ENCODE measurements at places on chromosomes 1 and 21.

- DNase-seq, result no peak
Measured at GRCh38 chr1:110233861-110234260, 23.7 kb downstream of the KCNC4 start.

DNA sequence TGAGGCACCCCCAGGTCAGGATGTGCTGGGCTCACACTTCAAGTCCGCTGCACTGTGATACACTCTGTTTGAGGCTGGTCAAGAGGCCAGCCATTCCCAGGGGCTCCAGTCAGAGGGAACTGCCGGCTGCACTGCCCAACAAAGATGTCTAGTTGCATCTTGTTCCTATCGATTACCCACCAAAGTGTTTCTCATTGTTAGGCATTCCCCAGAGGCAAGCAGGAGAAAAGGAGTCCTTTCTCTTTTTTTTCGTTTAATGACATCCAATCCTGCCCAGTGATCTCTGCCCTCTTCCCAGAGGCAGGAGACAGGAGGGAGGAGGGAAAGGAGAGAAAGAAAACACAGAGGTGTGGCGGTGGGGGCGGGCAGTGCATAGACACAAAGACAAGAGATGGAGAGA is 150.4 kb downstream of the OMA1 start:
- DNase-seq, result no peak

DNA sequence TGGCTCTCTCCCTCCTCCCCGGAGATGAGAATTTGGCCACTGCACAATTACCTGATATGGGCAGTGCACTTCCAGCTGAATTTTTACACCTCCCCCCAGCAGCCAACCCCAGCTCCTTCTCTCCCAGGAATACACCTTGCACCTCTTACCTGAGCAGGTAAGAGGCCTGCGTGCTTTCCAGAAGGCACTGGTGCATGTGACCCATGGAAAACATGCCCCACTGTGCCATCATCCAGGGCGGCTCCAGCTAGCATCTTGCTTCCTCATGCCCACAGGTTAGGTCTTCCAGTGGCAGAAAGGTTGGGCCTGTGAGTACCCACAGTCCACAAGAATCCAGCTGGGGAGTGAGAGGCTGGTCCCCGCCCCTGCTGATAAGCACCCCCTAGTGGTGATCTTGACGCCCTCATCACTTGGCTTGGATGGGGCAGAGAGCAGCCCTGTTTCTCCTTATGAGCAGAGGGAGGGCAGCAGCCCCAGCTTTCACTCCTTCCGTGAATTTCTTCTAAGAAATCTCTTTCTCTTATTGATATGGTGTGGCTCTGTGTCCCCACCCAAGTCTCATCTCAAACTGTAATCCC is 57.8 kb downstream of the EDARADD start:
- peak; percentile 28 for DNase-seq

DNA sequence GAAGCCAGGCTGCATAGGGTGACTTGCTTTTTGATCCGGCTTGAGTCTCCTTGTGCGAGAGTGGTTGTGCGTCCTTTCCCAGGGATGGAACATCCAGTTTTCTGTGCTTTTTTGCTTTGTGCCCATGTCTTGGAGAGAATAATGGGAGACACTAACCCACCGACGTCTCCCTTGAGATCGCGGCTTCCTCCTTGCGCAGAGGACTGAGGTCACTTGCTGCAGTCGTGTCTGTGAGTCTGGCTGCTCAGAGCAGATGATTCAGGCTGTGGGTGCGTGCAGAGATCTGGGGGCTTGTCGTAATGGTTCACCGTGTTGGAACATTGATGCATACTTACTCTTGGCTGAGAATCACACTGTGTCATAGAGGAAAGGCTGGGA is 164.5 kb upstream of the CACNA1E start:
- no peak for DNase-seq

GRCh38 chr1:246798606-246799496 is 74.6 kb downstream of the SCCPDH start:
- DNase-seq, result no peak

- DNase-seq, result no peak
Measured at GRCh38 chr1:182366596-182366995, 25.0 kb downstream of the GLUL start.

GRCh38 chr21:42068592-42068991 is 2.5 kb upstream of the UMODL1 start:
- no peak for DNase-seq

DNA sequence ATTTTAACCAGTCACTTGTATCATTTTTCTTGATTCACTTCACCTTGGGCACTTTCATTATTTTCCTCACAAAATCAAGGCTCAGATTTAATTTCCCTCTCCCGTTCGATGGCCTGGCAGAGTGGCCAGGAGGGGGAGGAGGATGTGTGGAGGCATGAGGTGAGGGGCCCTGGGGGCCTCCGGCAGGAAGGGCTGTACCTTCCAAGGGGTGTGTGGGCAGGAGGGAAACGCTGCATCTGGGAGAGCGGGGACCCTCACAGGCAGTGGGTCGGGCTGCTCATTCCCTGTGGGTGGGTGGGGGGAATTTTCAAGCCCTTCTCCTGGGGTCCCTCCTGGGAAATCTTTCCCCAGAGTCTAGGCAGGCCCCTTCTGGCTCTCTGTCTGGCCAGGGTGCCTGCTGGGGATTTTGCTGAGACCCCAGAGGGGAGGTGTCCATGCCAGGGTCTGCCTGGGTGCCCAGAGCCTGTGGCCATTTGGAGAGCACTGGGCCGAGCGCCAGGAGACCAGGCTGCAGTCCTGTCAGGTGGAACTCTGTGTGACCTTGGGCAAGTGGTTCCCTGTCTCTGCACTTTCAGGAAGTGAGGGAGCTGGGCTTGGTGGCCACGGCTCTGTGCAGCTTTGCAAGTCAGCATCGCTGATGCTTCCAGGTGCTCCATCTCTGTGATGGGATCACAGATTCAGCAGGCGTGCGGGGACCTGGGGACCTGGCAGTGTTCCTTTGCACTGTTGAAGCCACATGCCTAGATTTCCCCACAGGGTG is 81.9 kb upstream of the C1orf174 start:
- DNase-seq, result no peak

DNA sequence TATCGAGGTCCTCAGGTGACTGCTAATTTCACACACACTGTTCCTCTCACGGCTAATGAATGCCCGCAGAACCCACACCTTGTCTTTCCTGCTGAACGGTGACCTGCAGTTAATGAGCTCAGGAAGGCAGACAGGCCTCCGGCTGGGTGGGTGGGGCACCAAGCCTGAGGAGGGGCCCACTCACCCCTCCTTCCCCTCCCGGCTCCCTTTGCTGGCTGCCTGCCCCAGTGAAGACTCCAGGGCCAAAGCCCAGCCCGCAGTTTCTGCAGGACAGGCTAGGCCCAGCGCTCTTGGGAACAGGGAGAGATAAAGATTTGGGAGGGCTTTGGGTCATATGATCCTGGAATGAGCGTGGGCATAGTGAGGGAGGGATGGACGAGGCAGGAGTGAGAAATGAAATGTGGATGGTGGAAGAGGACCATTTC is 26.4 kb downstream of the FOXO6 start:
- no peak for DNase-seq

- DNase-seq, result peak; percentile 56
Measured at GRCh38 chr21:25735646-25736597, 1.1 kb downstream of the GABPA start.
